ENCODE measurements at places on chromosomes 5 and 9.

DNA sequence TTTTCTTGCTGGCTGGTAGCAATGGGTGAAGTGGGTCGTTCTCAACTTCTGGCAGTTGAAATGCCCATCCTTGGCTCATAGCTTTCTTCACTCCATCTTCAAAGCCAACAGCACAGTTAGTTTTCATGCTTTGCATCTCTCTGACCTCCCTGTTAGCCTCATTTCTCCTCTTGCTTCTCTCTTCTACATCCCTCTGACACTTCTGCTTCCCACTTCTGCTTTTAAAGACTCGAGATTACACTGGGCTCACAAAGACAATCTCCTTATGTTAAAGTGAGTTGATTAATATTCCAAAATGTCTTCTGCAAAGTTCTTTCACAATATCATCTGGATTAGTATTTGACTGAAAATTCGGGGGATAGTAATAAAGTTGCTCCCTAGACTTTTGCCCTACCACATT lies 684.8 kb upstream of the CCNG1 start:
- no peak for DNase-seq

- no peak for DNase-seq
These were observed 11.0 kb downstream of the NAIF1 start for GRCh38 chr9:128056086-128056485.

- no peak for DNase-seq
These were observed 87.5 kb upstream of the FBXW11 start for GRCh38 chr5:172093965-172094364.

DNA sequence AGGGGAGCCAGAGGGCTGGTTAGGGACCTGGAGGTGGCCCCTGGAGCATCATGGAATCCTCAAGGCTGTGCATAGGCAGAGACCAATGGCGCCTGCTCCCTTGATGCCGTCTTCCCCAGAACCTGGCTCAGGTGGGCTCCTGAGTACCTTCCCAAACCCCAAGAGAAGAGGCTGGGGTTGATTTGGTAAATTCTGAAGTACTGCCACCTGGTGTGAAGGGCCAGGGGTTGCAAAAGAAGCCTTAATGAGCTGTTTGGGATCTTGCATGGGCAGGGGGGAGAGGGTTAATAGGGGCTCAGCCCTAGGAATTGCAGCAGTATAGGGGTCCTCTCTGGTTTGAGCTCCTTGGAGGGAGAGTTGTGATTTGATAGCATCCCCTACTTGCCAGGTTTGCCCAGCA lies 52.1 kb downstream of the CYSTM1 start:
- no peak for DNase-seq

DNA sequence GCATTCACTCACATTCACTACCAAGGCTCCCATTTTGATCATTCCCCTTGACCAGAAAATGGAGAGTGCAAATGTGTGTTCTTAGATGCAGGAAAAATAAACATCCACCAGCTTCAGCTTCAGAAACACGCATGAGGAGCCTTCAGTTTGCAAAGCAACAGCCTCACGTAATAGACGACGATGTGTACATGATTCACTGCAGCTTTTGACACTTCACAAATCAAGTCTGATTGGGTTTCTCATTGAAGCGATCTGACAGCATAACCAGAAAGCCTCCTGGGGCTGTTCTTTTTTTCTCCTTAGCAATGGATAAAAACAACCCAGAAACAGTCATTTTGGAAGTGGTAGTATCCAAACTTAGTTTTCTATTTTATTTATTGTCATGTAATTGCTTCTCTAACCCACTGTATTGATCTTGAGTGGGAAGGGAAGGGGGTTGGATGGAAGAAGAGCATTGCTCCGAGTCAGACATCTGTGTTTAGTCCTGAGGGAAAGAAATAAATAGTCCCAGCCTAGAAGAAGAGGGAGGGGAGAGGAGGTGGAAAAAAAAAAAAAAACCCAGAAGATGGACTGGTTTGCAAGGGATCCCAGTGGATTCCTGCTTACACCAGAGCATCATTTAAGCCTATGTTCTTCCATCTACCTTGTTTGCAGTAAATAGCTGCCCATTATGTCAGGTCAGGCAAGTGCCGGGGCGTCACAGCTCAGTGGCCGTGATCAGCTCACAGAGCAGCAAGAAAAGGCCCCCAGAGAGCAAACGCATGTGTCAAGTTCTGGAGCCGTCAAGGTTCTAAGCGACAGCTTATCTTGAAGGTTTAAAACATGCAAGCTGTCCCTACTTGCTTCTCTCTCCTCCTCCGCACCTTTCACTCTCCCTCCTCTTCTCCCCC lies 190.2 kb upstream of the SNX2 start:
- no peak for DNase-seq

DNA sequence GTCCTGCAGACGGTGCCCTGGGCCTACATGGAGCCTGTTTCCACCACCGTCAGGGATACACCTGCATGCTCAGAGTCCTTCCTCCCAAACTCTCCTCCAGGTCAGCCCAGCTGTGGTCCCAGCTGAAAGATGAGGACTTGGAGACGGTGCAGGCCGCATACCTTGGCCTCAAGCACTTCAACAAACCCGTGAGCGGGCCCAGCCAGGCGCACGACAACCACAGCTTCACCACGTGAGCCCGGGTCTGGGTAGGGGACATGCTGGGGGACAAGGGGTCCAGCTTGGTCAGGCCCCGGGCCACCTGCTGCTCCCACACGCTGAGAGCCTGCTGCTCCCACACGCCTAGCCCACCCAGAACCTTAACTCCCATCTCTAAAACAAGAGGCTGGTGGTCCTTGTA lies 16.6 kb upstream of the CARD19 start:
- DNase-seq = no peak

- DNase-seq = no peak
These were observed 153.8 kb downstream of the HSPA4 start for GRCh38 chr5:133205649-133206048.

DNA sequence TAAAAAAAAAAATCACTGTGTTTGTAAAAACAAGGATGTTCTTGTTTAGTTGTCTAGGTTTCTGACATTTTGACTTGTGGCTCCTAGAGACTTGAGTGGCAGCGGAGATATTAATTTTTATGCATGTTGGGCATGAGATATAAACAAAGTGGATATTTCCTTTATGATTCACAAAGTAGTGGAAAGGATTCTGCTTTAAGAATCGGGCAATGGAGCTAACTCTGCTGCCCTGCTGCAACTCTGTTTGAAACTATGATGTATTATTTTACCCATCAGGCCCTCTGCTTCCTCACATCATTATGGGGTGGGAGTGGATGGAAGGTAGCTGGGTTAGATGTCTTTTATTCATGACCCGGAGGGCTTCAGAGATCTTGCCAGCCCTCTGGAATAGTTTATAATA lies 94.1 kb upstream of the CD180 start:
- DNase-seq = no peak

DNA sequence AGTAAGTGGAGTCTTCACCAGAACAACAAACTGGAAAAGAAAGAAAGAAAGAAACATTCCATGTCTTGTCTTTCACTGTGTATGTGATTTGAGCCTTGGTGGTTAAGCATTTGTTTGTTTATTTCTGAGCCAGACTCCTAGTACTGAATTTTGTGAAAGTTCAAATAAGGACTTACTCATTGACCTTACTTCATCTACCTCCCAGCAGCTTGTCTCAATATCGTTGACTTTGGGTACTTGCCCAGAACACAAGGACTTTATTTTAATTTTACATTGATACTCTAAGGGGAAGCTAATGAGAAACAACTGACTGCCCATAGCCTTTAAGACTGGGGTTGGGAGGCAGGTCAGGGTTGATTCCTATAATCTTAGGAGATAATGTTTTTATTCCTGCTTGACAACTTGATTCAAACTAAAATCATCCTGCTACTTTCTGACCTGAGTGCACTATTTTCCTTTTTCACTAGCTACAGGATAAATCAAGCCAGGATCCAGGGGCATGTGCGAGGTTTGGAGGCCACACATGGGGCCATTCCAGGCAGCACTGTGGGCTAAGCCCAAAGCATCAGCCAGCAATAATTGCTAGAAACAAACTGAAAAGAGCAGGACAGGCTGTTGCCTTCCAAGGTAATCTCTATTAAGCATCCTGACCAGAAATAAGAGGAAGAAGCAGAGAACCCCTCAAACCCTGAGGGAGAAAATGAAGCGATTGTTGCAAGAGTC lies 138.9 kb upstream of the RUSC2 start:
- no peak for DNase-seq

- no peak for DNase-seq
These were observed 105.0 kb downstream of the MAPKAP1 start for GRCh38 chr9:125601961-125602360.

DNA sequence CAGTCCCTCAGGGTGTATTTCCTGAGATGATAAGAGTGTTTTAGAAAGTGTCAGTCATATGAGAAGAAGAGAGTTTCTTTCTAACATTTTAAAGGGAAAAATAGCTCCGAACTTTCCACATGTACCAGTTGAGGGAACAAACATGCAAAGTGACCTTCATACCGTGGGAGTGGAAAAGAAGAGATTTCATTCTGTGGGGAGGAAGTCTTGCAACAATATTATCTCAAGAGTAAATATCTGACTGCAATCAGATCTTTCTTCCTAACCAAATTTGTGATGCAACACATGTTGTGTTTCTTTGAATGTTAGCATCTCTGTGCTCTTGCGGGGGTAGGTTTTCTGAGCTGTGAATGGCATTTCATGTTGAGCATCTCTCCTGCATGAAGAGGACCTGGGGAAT lies 30.6 kb downstream of the ANKRD55 start:
- DNase-seq = no peak

DNA sequence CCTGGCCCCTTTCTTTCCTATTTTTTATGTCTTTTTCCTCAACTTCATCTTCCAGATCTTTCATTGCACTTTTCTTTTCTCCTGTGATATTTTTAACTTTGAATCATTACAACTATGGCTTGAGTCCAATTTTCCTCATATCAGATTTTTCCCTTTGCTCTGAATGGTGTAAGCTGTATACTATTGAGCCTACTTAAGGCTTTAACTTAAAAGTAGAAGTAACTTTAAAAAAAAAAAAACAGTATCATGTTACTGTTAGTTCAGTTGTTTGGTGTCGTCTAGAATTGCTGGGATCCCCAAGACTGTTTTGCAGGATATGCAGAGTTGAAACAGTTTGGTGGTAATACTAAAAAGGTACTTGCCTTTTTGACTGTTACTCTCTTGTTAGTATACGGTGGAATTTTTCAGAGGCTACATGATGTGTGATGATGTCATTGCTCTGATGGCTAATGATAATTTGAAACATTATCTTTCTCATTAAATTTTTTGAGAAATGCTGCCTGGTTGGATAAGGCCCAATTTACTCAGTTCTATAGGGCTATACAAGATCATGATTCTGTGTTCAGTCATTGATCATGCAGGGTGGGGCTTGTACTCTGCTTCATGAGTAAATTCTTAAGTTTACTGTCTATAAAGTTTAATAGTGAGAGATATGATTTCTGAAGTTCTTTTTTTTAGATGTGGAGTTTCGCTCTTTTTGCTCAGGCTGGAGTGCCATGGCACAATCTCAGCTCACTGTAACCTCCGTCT lies 8.8 kb downstream of the NAA35 start:
- no peak for DNase-seq

DNA sequence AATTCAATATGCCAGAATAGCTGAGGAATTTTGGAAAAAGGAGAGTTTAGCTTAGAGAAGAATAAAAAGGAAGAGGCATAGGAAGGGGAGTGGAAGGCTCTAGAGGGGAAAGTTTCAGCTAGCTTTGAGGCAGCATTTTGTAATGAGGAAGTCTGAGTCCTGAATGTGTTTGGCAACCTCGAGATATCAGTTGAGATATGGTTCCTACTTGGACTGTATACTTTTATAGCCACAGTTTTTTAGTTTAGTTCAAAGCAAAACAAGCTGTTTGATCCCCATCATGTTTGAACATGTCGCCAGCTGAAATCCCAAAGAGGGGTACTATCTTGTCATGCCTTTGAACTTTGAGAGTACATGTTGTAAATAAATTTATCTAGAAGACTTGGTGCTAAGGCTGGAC lies 559.0 kb upstream of the FTMT start:
- no peak for DNase-seq

DNA sequence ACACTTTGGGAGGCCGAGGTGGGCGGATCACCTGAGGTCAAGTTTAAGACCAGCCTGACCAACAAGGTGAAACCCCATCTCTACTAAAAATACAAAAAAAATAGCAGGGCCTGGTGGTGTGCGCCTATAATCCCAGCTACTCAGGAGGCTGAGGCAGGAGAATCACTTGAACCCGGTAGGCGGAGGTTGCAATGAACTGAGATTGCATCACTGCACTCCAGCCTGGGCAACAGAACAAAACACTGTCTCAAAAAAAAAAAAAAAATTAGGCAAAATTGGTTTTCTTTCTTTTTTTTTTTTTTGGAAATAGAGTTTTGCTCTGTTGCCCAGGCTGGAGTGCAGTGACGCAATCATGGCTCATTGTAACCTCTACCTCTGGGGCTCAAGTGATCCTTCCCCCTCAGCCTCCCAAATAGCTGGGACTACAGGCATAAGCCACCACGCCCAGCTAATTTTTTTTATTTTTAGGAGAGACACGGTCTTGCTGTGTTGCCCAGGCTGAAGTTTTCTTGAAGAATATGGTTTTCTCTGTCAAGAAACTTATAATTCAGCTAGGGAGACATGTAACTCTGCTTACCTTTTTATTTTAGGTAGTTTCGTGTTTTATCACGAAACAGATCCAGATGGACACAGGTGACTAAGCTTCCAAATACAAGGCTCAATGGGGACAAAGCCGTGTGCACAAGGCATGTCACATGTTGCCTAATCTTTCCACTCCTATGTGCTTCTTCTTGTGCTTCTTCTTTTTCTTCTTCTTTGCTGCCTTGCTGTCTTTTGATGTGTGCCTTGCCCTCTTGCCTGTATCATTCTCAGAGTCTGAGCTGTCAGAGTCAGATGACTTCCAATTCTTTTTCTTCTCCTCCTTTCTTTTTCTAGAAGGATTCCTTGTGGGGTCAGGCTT lies 14.3 kb downstream of the TTC1 start:
- no peak for DNase-seq

- no peak for DNase-seq
These were observed 41.7 kb downstream of the OLFM1 start for GRCh38 chr9:135129137-135129695.

DNA sequence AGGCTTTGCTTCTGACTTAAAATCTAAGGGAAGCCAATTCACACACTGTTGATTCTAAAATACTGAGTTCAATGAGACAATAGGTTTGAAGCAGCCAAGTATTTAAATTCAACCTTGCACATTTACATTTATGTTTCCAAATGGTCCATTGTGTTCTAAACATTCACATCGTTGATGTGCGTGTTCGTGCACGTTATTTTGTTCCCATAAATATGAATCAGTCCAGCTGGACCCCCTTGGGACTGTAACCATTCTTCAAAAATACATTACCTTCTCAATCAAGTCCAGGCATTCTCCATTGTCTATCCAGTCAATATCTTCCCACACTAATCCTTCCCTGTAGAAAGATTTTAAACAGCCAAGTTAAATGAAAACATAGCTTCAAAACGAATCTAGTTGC lies 146.4 kb upstream of the RETREG1 start:
- DNase-seq = no peak

GRCh38 chr5:135269931-135270421 lies 129.1 kb downstream of the MACROH2A1 start:
- no peak for DNase-seq

- no peak for DNase-seq
These were observed 6.0 kb downstream of the CDC26 start for GRCh38 chr9:113269355-113269754.

Measured in CD4-positive, alpha-beta T cell treated with Interleukin-1 beta for 1 hour (primary cell).